ENCODE measurements at places on chromosomes 11 and 22.

- no peak for DNase-seq
Observed at GRCh38 chr11:2213384-2213842, 41.8 kb upstream of the TH start.

DNA sequence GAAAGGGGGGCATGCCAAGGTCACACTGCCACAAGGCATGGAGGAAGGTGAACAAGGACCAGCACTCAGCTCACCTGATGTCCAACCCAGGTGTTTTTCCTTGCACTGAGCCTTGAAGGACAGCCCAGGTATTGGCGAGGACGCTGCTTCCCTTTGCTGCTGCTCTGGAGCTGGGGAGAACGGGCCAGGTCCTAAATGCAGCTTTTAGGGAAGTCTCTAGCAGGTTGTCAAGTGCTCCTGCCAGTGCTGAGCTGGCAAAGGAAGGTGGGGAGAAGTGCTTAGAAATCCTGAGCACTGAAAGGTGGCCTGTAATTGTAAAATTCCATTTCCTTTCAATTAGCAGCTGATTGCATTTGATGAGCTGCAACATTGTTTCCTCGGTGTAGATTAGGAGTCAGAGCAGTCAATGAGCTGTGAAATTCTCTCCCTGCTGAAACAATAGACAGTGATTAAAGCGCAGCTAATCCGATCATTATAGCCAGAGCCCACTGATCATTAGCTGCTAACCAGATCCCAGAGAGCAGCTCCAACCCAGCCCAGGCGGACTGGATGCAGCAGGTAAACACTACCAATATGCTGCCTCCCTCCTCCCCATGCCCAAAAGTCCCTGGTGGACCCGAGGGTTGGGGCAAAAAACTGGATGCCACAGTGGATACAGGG, 507.6 kb downstream of the INSC start:
- no peak for DNase-seq

DNA sequence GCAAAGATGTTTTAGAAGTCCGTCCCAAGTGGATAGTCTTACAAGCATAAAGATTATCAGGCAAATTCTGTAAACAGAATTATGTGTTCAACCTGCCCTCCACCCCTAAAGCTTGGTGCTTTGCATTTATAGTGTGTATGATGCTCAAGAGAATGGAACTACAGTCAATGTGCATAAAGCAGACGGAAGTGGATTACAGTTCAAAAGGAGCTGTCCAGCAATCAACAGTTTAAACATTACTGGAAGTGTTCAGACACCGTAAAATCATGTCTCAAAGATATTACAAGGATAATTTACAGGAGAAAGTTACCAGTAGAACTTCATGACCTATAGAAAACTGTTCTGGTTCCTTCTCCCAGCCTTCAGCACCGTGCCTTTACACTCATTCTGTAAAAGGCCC, 1.0 kb downstream of the RIC3 start:
- DNase-seq, result no peak

DNA sequence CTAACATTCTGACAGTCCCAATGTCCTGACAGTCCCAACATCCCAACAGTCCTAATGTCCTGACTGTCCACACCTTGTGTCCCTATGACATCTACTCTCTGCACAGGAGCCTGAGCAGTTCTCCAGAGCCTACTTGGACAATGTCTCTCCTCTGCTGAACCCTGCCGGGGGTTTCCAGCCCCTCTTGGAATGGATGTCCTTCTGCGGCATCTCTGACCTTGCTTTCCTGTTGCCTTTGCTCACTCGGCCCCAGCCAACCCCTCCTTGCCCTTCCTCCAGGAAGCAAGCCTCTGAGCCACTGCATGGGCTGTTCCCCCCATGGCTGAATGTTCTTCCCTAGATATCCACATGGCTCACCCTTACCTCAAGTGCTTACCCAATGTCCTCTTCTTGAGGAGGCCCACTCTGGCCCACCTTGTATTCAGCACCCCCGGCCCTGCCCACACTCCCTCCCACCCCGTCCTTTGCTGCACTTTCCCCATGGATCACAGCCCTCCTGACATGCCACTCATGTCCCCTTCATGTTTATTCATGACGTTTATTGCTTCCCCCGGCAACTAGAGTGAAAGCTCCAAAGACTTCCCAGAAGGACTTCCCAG, 59.5 kb downstream of the DHCR7 start:
- DNase-seq, result no peak

DNA sequence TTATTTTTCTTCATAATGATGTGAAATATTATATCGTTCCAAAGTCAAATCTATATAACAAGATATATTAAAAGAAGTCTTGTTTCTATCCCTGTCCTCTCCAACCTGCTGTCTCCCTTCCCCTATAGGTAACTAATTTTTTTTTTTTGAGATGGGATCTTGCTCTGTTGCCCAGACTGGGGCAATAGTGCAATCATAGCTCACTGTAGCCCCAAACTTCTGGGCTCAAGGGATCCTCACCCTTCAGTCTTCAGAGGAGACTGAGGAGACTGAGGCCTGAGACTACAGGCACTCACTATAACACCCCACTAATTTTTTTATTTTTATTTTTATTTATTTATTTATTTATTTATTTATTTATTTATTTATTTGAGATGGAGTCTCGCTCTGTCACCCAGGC, 10.3 kb upstream of the RELA start:
- no peak for DNase-seq

- no peak for DNase-seq
Observed at GRCh38 chr11:2477936-2478335, 33.1 kb downstream of the KCNQ1 start.

GRCh38 chr11:34331329-34331728, 26.5 kb downstream of the ABTB2 start:
- no peak for DNase-seq

- no peak for DNase-seq
Observed at GRCh38 chr22:20663941-20664593, 109.8 kb upstream of the SERPIND1 start.

DNA sequence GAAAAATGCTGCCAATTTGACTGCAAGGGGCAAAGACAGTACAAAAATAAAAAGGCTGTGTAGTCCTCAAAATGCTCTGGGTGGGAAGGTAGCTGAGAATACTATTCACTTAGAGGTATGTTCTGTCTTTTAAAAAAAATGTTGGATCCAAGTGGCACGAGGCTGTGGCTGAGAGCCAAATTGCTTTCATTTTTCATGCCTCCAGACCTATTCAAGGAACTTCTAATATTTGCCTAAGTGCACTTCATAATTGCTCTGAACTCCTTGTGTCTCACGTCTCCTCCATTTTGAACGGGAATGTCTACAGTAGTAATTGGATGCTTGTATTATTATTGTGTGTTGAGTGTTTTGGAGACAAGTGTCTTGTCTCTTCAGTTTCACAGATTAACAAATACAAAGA, 19.1 kb upstream of the SLC22A25 start:
- DNase-seq, result no peak

DNA sequence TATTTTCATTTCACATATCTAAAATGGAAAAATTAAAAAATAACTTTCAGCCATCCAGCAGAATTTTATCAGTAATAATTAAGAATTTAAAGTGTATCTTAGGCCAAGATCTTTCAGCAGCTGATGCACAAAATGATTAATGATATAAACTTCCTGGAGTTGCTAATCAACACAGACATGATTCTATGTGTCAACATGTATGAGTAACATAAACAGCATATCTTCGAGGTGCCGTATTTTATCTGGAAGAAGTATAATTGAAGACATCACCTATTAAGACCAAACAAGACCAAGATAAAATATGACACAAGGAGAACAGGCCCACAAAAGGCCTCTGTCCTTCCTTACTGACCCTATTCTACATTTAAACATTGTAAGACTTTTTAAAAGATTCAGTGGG, 45.2 kb downstream of the SLC5A12 start:
- DNase-seq, result no peak

DNA sequence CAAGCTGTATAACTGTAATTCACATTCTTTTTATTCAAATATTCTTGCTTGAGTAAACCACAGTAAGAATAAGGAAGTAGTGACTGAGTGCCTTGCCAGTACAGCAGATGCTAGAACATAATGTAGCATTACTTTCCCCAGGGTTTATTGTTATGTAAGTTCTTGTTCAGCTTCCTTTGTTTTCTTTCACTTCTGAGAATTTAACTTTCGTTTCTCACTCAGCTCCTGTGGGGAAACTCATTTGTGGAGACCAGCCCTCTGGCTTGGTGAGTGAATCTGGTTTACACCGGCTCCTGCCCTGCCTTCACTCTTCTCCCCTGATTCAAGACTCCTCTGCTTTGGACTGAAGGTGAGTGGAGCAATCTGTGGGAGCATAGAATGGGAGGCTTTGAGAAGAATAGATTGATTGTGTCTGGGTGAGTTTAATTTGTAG, at the start of gene TRIM22:
Gene TRIM22, plus strand, starts transcription at position 240 of the 433 bp plus-strand sequence. CDS start 6,443 bp downstream, outside the sequence.
- DNase-seq, result no peak

- DNase-seq, result no peak
Observed at GRCh38 chr22:42792909-42793847, 63.9 kb downstream of the ARFGAP3 start.

DNA sequence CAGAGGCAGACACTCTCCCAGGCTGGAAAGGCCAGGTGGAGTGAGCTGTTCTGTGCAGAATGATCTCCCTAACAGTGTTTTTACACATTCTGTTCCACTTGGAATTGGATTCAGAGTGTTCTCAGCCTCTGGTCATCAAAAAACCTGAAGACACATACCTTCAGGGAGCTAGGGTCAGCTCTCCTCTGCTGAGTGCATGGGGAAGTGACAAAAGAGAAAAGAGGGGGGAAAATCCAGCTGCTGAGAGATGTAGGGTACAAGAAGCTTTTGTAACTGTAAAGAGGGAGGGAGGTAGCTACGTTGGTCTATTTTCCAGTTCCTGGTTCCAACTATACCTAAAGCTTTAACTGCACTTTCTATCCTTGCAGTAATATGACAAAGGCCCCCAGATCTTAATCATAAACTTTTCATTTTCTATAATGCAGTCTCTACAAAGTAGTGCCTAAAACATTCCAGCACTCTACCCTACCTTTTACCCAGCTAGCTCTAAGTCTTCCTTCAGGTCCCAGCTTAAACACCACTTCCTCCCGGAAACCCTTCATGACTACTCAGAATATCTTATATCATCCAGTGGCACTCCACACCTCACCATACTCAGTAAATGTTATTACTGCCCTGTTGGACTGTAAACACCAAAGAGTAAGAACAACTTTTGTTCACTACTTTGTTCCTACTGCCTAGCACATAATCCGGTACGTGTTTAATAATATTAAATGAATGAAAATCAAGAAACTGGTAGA, 9.2 kb downstream of the MAPK1 start:
- DNase-seq, result no peak

- no peak for DNase-seq
Observed at GRCh38 chr11:125429174-125429707, 66.8 kb downstream of the FEZ1 start.

DNA sequence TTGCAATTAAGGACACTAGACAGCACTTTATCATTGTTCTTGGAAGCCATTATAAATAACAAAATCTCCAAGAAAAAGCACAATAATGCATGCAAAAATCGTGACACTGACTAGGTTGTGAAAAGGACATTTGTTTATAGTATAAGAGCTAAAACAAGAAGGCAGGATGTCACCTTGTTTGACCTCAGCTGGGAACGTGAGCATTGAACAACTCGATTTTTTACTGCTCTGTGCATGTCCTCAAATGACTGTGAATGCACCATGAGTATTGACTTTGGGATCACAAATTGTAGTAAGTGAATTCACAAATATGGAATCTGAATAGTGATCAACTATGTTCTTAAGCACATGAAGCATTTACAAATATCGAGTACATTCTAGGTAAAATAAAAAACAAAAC, 35.3 kb upstream of the ARHGAP20 start:
- DNase-seq, result no peak

DNA sequence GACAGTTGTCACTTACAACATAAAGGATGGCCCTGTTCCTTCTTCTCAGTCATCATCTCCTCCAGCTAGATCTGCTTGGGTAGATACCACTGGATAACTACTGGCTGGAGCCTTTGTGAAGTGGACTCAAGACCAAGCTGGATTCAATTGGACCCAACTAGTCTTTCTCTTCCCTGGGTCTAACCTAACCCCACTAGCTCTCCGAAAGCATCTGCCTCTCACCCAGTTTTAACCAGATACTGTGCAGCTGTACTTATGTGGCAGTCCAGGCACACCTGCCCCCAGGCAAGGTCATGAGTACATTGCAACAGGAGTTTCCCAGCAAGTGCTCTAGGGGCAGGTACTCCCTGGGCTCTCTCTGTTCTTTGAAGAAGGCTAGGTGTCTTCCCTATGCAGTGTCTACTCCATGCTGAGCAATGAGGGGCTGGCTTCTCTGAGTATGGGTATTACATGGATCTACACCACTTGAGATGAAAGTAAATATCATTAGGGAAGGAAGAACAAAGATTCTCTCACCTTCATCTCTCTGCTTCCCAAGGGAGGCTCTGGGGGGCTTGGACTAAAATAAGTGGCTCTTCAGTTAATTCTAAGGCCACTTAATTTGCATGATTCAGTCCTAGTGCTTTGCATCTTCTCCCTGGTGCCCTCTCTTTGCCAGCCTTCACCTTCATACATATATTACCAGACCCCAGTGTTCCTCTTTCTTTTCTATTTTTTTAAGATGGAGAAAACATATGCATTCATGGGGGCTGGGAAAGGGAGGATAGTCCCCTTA, 236.1 kb downstream of the NXPE2 start:
- DNase-seq, result no peak

GRCh38 chr22:27580311-27580897, 221.2 kb downstream of the MN1 start:
- DNase-seq, result no peak

GRCh38 chr11:110463153-110463552, 33.4 kb downstream of the FDX1 start:
- peak; percentile 24 for DNase-seq

DNA sequence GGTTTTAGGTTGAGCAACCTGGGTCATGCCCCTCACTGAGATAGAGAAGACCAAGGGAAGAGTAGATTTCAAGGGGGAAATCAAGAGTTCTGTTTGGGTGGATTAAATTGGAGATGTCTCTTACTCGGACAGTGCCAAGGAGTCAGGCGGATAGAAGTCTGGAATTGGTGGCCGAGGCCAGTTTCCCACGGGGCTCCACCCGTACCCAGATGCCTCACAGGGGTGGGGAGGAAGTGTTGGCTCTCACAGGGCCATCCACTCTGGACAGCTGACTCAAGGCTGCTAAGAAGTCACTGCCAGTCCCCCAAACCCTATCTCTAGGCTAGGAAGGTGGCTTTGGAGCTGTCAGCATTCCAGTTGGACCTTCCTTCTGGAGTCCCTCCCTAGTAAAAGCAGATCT, 79.1 kb upstream of the TIMP3 start:
- DNase-seq, result no peak

- DNase-seq, result no peak
Observed at GRCh38 chr11:2819316-2819715, 66.3 kb downstream of the CDKN1C start.

DNA sequence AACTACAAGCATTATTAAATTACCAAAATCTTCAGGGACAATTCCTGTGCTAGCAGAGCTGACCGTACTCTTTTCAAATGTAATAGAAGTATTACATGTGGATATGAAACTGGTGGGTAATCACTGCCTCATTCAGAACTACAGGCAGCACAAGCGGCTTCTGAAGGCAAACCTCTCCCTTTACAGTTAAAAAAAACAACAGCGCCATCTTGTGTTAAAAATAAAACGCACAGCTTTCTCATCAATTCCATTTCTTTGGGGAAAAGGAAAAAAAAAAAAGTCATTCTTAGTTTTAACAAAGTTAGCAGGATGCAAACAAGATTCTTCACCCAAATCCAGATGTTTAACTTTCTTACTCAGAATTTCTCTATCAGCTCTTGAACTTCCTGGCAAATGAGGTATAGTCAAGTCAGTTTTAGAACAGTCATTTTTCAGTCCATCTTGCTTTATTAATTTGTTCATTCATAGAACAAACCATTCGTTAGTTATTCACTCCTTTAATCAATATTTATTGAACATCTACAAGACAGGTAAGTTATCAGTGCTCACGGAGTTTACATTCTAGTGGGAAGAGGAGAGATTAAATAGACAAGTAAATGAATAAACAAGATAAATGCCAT, 331.8 kb upstream of the MPPED2 start:
- peak; percentile 4 for DNase-seq
